GOT3 (cell line): ENCODE measurements at places on chromosomes 6 and 20.

GRCh38 chr6:21064756-21065340 lies 528.7 kb upstream of the SOX4 start:
- DNase-seq = no peak

GRCh38 chr20:43691928-43692524 lies 25.1 kb downstream of the MYBL2 start:
- no peak for DNase-seq

DNA sequence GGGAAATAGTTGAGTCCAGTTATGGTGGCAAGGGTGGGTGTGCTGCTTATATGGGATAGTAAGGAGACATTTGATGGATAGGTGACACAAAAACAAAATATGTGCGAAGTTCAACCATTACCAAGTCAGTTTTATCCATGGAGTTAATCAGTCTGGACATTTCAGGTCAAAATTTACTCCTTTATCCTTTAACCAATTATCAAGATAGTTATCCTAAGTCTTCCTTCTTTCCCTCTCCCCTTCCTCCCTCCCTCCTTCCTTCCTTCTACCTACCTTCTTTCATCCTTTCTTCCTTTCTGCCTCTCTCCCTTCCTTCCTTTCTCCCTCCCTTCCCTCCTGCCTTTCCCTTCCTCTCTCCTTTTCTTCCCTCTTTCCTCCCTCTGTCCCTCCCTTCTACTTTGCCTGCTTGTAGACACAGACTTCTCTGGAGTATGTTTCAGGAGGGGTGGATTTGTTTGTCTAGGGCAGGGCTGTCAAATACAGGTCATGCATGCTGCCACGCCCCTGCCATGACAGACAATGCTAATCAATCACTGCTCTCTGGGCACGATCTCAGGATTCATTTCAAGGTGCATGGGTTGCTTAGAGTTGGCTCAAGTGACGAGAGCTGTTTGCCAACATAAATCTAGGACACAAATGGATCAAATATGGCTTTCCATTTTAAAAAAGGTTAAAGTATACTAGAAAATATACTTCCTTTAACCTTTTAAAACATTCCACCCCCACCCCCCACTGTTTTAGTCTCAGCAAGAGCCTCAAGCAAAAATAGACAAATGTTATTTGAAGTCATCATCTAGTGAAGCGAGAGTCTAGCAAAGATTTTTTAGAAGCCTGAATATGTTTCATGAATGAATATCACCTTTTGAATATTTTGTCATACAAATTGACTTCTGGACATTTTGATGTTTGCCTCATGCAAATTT lies 281.6 kb upstream of the CITED2 start:
- no peak for DNase-seq

DNA sequence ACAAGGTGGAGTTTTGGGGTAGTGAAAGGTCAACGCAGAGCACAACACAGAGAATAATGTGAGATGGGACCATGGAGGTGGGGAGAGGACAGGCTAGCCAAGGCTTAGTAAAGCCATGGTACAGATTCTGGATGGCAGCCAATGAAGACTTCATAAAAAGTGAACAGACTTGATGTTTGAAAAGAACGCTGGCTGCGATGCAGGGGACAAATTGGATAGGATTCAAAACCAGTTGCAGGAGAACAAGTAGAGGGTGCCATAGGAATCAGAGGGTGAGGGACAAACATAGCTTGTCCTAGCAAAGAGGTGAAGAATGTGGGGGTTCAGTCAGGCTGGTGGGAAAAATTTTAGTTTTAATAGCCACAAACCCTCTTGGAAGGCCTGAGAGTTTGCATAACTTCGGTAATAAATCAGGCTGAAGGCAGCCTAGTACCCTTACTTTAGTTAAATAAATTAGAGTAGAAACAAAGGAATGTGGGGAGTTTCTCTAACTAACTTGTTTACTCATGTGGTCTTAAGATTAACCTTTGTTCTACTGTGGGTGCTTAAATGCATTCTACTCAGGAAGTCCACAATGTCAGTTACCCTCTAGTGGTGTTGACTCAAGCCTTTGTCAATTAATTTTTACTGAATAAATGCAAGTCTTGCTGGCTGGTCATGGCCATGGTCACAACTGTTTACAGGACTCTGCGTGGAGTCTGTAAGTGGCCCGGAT lies 216.4 kb downstream of the C6orf118 start:
- DNase-seq = no peak

- no peak for DNase-seq
Observed at GRCh38 chr6:15423286-15423993, 177.6 kb downstream of the JARID2 start.

- no peak for DNase-seq
Observed at GRCh38 chr6:79718509-79719247, 87.5 kb downstream of the SH3BGRL2 start.

DNA sequence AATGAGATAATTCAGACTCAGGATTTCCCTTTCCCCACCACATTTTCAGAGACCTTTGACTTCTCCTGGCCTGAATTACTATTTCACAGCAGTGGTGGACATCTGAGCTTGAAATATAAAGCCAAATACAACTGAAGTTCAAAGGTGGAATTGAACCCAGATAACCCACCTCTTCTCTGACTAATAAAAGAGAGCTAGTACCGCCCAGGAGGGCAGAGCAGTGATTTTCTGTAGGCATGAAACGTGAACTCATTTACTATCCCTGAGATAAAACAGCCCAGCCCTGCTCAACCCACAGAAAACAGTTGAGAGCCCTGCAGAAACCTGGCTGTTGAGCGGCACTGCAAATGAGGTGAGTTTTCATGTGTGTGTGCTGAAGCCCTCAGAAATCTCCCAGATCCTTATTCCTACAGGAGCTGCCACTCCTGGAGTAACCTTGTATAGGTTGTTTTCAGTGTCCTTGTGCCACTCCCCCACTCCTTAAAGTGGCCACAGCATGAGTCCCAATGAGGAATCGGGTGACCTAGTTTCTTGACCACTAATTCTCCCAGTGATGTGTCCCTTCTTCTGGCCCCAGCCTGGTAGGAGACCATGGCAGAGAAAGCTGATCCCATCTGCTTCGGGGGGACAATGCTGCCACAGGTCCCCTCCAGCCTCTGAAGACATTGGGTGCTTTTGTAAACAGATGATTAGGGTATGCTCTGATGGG lies 99.2 kb downstream of the NOL4L start:
- DNase-seq = no peak

DNA sequence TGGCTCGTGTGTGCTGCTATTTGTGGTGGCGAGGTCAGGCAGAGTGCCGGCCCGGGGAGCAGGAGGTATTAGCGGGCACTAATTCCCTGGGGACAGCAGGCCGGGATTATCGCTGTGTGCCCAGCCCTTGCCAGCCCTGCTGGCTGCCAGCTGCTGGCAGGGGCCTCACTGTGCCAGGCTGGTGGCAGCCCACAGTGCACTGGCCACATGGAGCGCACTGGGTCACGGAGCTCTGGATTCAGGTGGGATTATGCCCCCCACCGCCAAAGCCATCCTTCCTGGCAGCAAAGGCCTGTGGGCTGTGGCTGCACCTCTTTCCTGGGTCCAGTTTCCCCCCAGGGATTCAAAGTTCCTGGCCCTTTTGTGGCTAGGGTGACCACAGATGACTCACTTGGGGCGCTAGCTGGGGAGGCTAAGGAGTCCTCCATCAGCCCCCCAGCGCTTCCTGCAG lies 59.7 kb downstream of the YTHDF1 start:
- DNase-seq = no peak

- DNase-seq = no peak
Observed at GRCh38 chr6:79570129-79571029, 33.1 kb upstream of the LCA5 start.

- no peak for DNase-seq
Observed at GRCh38 chr6:166489301-166490155, 97.0 kb downstream of the RAMACL start.

DNA sequence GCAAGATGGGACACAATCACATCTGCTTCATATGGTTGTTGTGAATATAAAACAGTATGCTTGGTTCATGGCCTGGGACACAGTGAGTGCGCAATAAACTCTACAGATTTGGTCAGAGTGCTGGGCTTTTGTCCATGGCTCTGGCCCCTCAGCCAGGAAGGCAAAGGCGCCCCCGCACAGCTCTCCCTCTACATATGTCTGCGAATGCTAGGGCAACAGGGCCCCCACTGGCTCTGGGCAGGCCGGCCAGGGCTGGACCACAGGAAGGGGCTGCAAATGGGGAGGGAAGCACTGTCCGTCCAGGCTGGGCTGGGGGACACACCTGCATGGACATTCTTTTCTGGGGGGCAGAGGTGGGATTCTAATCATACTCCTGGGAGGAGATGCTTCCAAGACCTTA lies 151.8 kb upstream of the MLN start:
- no peak for DNase-seq

DNA sequence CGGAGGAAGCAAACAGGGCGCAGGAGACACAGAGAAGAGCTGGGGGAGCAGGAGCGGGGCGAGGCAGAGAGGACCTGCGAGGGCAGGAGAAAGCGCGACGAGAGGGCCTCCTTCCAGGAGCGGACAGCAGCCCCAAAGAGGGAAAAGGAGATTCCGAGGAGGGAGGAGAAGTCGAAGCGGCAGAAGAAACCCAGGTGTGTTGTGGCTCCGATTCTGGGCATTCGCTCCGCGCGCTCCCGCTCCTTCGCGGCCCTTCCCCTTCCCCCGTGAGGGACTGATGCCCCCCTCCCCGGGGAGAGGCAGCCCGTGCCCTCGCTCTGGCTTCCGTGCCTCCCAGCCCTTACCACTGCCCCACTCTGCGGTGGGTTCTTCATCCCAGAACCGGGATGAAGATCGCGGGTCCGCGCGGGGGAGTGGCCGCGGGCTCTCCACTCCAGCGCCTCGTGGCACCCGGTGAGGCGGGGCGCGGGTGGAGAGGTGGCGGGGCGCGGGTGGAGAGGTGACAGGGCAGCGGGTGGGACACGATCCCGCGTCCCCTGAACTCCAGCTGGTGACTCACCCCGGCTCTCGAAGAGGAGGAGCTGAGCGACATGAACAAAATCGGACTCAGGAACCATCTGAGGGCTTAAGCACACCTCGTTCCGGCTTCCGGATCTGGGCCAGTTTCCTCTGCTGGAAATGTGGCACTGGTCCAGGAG lies 22.4 kb downstream of the TMC2 start:
- no peak for DNase-seq

DNA sequence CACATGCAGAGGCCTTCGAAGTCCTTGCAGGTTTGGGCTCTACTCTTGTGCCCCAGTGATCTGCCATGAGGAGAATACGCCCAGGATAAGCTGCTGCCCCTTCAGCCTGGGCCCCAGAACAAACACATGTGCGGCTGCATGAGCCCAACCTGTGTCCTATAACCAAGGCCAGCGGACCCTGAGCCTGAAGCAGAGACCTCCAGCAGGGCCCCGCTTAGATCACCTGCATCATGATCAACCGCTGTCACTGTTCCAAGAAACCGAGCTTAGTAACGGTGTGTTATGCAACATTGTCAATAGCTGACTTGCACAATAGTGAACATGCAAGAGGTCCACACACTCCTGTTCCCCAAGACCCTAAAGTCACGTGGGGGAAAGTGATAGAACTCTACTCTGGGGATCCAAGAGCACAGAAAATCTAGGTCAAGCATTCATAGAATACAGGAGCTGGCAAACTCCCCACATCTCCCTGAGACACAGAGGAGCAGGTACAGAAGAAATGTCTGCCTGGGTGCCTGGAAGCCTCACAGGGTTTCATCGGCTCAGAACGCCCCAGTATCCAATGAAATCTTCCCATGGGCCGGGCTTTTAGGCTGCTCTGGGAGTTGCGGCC lies 136.2 kb downstream of the BMP7 start:
- no peak for DNase-seq
